ENCODE measurements at places on chromosomes 5 and 9. TPM values are rescaled to one million over a fixed set of nuclear protein-coding genes. Genes with fewer than 3 reads are reported as not detected.
A peak's percentile ranks its signal among the peaks of the same experiment; 100 is the strongest.

GRCh38 chr5:66378407-66378806, 217.8 kb upstream of the MAST4 start:
- no peak for DNase-seq

DNA sequence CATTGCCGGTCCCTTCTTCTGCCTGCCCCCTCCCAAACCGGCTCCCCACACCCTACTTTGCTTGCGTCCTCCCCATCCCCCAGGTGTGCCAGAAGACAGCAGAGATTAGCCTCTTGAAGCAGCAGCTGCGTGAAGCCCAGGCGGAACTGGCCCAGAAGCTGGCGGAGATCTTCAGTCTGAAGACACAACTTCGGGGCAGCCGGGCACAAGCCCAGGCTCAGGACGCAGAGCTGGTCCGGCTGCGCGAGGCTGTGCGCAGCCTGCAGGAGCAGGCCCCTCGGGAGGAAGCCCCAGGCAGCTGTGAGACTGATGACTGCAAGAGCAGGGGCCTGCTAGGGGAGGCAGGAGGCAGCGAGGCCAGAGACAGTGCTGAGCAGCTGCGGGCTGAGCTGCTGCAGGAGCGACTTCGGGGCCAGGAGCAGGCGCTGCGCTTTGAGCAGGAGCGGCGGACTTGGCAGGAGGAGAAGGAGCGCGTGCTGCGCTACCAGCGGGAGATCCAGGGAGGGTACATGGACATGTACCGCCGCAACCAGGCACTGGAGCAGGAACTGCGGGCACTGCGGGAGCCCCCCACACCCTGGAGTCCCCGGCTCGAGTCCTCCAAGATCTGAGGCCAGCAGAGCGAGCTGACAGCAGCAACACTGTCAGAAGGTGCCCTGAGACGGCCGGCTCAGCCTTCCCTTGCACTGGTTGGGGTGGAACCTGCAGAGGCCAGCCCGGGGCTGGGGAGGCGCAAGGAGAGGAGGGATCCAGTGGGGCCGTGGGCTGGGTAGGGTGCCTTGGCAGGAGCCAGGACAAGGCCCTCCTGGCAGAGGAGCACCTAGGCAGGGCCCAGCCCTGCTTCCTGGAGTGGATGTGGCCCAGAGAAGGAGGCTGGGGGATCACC, 8.3 kb downstream of the N4BP3 start:
- DNase-seq = peak; percentile 95

DNA sequence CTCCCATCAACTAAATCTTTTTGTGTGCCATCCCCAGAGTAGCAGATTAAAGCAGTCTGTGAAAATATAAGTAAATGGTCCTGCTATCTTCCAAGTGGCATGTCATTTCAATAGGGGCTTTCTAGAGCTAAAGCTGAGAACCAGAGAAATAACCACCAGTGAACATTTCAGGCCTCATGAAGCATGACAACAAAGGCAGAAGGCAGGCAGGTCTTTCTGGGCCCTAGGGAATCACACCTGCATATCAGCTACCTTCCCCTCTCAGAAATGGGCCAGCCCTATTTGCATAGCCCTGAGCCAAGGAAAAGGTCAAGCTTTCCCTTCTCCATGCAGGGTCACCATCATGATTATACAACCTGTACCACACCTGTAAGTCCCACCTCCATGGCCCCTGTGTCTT, 205.3 kb downstream of the DEPDC1B start:
- no peak for DNase-seq

LIX1 gene
- total RNA-seq = 1.7 TPM

DNA sequence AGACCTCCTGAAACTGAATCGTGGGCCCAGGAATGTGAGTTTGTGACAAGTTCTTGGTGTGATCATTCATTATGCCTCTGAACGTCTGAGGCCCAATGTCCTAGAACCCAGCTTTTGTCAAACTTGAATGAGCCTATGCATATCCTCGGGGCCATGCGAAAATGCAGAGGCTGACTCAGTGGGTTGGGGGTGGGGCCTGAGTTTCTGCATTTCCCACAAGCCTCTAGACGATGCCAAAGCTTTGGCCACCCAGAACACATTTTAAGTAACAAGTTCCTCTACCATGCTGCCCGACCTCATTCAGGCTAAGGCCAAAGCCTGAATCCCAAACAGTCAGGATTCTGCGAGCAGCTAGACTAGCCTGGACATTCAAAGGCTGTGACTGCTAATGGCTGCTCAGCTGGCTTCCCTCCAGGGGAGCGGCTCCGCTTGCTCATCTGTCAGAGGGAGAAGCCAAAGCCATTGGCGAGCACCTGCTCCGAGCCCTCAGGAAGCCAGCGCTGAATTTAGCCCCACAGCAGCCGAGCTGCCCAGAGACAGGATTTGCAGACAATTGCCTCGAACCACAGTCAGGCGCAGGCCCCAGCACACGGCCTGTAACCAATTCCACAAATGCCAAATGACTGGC, 177.5 kb downstream of the ZDHHC21 start:
- peak; percentile 96 for DNase-seq

DNA sequence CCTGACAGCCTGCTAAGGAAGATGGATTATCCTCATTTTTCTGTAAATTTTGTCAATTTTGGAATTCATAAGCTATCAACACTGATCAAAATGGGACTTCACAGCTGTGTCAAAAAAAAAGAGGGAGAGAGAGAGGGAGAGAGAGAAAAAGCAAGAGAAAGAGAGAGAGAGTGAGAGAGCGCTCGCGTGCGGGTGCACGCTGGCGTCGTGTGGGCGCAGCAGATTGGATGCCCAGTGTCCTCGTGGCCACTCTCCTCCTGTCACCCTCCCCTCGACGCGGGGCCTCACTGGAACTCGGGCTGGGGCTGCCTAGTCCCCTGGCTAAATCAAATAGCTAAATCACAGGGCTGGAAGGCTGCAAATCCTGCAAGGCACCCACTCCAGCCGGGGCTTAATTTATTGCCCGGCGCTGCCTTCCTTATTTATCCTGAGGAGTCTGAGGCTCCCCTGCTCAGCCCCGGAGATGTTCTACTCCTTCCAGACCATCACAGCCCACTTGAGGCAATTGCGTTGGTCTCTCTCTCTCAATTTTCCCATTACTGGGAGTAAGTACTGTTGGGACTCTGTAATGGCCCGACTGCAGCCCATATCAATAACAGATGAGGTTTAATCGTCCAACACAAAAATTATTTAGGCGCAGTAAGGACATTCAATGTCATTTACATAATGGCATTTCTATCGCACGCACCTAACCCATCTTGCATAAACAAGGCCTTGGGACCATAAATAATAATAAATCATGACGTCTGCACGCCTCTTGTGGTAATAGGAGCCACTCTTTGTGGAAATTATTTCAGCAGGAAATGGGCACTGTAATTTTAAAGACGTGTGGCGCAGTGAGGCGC, 94.2 kb downstream of the PAX5 start:
- no peak for DNase-seq

PCDHGB3 gene
- 5.7 TPM for total RNA-seq

DNA sequence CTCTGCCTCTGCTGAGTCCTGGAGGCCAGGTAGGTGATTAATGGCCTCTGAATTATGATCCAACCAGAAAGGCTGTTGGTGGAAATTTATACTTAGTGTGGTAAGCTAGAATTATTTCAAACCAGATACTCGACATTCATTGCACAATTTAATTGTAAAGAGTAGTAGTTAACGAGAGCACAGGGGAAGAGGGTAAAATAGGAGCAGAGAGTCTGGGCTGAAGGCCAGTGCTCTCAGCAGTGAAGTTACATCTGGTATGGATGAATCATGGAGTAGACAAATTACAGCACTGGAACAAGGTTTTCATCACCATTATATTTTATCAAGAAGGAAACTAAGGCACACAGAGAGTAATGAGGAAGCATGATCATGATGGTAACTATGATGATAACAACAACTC, 92.5 kb downstream of the TLR4 start:
- DNase-seq = no peak

HEMGN gene
- 4.1 TPM for total RNA-seq

MPDZ gene
- 86.0 TPM for total RNA-seq

Measured in tongue (tissue), 3 donors.